Femur (tissue), 1 donor: ENCODE measurements at places on chromosomes 2 and 18.

DNA sequence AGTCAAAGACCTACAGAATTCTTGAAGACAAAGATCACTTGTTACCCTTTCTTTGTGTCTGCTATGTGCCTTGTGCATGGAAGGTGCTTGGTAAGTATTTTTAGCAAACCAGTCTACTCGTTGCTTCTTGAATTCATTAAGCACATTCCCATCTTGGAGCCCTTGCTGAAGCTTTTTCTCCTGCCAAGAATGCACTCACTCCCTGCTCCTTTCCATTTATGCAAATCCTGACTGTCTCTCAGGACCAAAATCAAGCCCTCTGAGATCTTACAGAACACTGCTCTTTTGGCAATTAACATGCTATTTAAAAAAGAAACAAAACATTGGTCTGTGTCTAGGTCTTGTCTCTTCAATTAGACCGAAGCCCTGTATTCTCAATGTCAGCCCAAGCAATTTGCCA, 75.8 kb downstream of the CLHC1 start:
- DNase-seq = no peak

GRCh38 chr2:67772216-67773170, 290.3 kb downstream of the C1D start:
- DNase-seq = no peak

DNA sequence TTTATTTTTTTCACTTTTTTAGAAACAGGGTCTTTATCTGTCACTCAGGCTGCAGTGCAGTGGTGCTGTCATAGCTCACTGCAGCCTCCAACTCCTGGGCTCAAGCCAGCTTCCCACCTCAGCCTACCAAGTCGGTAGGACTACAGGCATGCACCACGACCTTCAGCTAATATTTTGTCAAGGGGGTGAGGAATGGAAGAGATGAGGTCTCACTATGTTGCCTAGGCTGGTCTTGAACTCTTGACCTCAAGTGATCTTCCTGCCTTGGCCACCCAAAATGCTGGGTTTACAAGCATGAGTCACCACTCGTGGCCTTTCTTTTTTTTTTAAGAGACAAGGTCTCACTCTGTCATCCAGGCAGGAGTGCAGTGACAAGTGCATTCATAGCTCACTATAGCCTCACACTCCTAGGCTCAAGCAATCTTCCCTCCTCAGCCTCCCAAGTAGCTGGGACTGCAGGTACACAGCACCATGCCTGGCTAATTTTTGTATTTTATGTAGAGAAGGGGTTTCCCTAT, 13.4 kb downstream of the PPP1R7 start:
- no peak for DNase-seq

- DNase-seq = no peak
These were observed 75.4 kb downstream of the TACR1 start for GRCh38 chr2:75123876-75124275.

- peak; percentile 78 for DNase-seq
These were observed 891 bp upstream of the KHK start for GRCh38 chr2:27085673-27086089.

GRCh38 chr2:236499691-236500578, 69.7 kb upstream of the ACKR3 start:
- DNase-seq = no peak

DNA sequence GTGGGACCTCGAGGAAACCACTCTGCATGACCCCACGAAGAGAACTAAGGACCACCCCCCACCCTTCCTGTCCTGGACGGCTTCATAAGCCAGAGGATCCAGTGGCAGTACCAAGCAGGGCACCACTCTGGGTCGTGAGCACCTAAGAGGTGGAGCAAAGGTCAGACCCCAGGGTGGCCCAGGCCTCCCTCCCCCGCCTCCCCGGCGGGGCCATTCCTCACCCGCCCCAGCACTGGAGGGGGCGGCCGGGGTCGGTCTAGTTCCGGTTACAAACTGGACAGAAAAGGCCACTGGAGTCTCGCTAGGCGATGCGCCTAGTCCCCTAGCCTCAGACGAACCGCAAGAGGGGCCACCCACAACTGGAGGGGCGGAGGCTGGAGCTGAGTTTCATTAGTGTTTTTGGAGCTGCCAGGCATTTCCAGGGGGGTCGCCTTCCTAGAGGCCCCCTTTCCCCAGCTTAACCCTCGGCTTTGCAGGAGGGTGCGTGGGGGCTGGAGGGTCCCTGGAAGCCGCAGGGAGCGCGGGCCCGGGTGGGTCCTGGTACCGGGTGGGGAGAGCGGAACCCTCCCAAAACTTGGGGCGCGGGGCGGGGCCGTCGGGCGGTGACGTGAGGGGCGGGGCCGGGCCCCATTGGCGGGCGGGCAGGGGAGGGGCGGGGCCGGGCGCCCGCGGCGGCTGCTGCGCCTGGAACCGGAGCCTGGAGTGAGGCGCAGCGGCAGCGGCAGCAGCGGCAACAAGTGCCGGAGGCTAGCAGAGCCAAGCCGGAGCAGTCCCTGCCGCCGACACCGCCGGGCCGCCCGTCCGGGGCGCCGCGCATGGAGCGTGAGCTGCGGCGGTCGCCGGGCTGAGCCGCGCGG, at the start of gene B3GNT2:
Gene B3GNT2 (plus strand): TSS at position 695 of the 857 bp plus-strand sequence. CDS start 26,106 bp downstream, outside the sequence.
- peak; percentile 91 for DNase-seq

DNA sequence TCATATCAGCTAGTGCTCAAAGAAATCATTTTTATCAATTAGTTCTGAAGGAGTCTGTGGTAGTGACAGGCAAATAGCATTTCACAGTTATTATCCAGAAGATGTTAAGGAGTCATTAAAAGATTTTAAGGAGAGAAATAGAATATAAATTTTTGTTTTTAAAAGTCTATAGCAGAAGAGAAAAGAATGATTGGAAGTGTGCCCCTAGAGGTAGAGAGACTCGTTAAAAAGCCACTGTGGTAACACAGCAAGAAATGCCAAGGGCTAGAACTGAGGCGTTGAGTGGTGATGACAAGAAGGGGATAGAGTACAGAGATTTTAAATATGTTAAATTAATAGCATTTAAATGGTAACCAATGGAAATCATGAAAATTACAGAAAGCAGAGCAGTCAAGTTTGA, 78.3 kb downstream of the VWC2L start:
- DNase-seq = no peak

- DNase-seq = peak; percentile 49
These were observed 122.9 kb downstream of the ZNF521 start for GRCh38 chr18:25229081-25229480.

DNA sequence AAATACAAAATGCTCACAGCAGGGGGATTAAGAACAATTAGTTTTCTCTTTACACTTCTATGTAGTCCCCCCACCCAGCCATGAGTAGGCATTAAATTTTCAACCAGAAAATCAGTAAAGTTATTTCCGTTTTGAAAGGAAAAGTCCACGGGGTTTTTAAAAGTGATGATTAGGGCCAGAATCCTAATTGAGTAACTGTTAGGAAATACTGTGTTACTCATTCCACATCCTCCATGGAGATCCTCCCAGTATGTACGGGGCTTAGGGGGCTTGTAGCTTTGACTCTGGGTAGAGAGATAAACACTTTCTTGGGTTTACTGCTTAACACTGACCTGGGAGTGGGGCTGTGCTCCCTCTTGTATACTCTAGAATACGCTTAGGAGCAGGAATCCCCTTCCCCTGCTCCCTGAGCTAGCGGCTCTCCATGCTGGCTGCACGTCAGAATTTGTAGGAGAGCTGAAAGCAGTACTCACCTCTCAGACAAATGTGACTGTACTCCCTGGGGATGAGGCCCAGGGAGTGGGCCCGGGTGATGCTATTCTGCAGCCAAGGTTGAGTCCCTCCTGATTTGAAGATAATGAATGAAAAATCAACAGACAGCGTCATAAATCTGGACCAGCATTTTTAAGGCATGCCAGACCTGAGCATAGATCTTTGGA, 100.5 kb downstream of the SLC4A3 start:
- DNase-seq = no peak

DNA sequence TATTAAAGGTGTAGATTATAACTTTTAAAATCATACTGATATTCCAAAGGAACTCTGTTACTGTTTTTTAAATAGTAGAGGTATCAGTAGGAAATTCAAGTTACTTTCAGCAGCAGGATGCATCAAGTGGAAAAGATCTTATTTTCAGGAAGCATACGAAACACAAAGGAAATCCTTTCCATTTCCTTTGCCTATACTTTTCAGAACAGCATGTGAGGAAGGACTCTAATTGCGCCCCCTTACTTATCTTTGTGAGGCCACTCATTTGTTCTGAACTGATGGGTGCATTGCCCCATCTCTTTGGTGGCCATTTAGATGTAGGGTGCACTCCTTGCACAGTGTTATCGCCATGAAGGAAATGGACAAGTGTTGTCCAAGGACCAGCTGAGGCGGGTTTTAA, 145.3 kb downstream of the BABAM2 start:
- DNase-seq = no peak

- no peak for DNase-seq
These were observed 201.2 kb downstream of the NBAS start for GRCh38 chr2:15359716-15360531.

GRCh38 chr18:35134791-35135531, 93.7 kb downstream of the MAPRE2 start:
- DNase-seq = no peak

GRCh38 chr2:121187351-121187981, 97.5 kb downstream of the TFCP2L1 start:
- no peak for DNase-seq

DNA sequence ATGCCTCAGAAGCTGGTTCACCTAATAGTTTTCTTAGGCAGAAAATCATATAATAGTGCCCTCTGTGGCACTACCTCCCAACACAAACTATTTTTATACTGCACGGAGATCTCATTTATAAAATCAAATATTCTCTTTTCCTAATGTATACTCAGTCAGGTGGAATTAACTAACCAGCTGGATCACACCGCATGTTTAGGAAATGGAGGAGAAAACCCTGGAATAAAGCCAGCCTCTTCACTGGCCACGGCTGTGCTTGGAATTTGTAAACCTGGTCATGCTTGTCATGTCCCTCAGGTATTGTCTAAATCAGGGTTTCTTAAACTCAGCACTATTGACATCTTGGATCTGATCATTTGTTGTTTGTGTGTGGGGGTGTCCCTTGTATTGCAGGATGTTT, 85.6 kb downstream of the DOCK10 start:
- no peak for DNase-seq

DNA sequence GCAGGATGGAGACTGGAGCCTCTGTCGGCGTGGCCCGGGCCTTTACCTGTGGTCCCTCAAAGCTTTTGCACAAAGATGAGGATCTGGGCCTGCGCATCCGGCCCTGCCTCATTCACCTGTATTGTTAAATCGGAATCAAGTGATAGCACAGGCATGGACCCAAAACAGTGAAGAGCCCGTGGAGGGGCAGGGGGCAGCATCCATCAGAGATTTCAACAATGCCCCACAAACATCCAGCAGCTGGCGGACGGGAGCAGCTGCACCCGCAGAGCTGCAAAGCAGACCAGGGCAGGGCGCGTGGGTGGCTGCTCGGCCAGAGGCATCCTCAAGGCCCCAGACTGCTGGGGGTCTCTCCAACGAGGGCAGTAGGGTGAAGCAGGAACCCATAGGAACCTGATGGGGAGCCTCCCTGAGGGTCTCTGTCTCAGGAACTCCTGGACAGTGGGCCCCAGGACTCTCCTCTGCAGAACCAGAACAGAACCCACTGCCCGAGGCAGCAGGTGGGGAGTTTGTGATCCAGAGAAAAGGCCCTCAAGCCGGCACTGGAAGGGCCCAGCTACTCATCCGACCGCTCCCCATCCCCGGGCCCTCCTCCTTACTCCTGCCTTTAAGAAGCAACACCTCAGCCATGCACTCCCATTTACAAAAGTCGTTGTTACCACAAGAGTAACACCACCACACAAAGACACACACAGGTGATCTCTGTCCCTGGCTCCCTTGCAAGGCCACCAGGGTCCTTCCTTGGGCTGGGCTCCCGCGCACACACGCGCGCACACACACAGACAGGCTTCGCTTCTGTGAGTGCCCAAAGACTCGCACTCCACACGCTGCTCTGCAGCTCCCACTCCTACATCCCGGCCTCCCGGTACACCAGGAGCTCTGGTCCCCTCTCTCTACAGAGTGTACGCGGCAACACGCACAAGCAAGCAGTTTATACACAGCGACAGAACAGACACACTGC, 28.8 kb downstream of the HDAC4 start:
- DNase-seq = no peak

GRCh38 chr2:159936471-159936870, 125.9 kb downstream of the PLA2R1 start:
- DNase-seq = no peak

GRCh38 chr2:46101557-46102220, 195.5 kb upstream of the EPAS1 start:
- no peak for DNase-seq

- peak; percentile 82 for DNase-seq
These were observed 264.7 kb downstream of the CYP26B1 start for GRCh38 chr2:71882949-71883472.

GRCh38 chr18:74190086-74190485, 41.8 kb downstream of the TIMM21 start:
- DNase-seq = no peak

- DNase-seq = no peak
These were observed 27.4 kb upstream of the CHAC2 start for GRCh38 chr2:53740170-53740569.

DNA sequence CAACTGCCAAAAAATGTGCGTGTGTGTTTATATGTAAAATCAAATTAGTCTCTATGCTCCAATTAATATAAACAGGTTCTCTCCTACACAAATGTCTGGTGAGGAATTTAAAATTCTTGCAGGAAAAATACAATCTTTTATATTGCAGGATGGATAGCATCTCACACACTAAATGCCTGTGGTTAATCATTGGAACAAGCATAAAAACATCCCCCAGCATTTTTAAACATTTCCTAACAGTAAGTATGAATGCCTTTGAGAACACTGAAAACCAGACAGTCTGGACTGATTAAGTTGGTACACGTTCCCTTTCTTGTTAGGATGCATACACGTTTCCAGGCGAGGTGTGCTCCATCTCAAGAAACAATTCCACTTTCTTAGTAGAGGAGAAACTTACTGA, 29.9 kb upstream of the PDE1A start:
- DNase-seq = no peak

DNA sequence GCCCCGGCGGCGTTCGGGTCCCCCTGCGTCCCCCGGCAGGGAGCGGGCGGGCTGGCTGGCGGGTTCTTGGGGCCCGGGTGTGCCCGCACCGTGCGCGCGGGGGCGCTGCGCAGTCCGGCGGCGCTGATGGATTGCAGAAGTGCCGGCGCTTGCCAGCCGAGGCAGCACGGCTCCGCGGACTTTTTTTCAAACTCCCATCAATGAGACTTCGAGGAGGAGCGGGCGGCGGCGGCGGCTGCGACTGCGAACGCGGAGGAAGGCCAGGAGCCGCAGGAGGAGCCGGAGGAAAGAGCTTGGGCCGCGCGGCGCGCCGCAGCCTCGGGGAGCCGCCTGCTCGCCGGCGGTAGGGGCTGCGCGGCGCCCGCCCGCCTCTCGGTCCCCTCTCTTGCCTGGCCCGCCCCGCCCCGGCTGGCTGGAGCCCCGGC, at the start of gene GLI2:
Gene GLI2 (plus strand): TSS at position 123 of the 425 bp plus-strand sequence. CDS start 61,453 bp downstream, outside the sequence.
- DNase-seq = peak; percentile 90

GRCh38 chr2:211931314-211931713, 607.3 kb downstream of the ERBB4 start:
- DNase-seq = no peak

- no peak for DNase-seq
These were observed 437.9 kb upstream of the UBE2E3 start for GRCh38 chr2:180542511-180542910.
